ENCODE measurements at places on chromosomes 4 and X.

- no peak for DNase-seq
These were observed 45.6 kb downstream of the SH3RF1 start for GRCh38 chr4:169225058-169225751.

DNA sequence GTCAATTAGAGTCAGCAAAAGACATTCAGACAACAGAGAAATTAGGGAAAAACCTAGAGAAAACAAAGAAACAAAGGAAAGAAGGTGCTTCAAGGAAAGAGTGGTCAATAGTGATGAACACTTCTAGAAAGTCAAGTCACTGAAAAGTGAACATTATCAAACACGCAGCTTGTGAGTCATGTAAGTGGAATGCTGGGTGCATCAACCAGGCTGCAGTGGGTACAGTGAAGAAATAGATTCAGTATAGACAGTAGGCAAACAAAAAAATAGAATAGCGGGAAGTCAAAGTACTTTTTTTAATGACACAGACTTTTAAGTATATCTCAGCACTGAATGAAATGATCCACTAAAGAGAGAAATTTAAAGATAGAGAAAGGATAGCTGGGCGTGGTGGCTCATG is 245.8 kb downstream of the ARHGAP24 start:
- DNase-seq: no peak

- no peak for DNase-seq
These were observed 59.6 kb downstream of the STK32B start for GRCh38 chr4:5110901-5111300.

DNA sequence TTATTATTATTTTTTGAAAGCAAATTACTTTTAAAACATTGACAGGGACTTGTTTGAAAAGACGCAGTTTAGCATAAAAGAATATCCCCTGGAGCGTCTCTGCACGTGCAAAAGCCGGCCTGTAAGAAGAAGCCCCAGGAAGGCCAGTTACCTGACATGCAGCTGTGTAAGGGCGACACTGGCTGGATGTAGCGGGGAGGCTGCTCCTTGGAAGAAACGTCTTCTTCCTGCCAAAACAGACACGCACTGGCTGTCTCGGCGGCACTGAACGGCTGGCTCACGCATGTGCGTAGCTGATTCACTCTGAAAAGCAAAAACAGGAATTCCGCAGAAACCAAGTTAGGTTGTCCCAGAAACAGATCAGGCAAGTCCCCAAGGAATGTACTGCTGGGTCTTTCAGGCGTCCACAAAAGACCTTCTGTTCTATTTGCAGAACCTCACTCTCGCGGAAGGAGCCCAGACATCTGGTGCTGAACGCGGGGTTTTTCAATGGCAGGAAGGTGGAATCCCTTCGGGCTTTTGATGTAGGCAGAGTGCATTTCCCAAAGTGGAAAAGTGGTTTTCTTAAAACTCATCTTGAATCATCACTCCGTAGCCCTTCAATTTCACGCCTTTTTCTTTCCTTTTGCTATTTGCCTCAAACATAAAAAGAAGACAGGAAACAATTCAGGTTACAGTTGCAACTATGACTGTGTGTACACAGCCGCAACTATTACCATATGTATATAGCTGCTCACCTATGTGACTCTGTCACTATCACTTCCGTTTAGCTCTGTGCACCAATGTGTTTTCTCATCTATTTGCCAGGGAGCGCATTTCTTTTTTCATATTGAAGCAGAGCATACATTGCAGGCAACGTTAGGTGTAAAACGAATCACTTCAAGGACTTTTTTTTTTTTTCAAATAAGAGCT is 38.1 kb upstream of the ARSH start:
- no peak for DNase-seq

DNA sequence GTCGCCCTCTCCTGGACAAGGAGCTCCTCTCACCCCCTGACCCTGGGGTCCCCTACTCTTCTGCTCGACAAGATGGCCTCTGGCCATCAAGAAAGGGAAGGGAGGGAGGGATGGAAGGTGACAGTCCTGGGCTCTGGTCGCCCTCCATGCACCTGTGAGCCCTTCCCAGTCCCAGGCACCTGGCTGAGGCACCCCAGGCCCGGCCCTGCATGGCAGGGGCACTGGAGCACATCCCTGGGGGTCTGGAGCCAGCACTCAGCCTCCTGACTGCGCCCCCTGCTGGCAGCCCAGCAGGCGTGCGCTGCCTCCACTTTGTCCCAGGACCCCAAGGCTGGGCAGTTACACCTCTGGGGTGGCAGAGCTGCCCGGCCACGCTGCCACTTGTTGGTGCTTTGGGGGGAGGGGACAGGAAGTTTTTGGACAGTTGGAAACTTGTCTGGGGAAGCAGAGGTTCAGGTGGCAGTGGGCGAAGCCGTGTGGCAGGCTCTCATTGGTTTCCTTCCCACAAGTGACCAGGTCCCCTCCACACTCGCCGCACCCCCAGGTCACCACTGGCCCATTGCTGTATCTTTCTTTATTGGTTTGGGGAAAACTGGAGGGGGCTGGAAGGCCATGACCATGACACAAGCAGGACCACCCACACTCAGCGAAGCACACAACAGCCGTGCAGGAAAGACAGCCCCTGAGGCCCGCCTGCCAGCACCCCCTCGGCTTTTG is 4.3 kb downstream of the PNCK start:
- DNase-seq: peak; percentile 31

GRCh38 chrX:9278475-9279233 is 186.2 kb upstream of the TBL1X start:
- DNase-seq: no peak

GRCh38 chrX:118989886-118990285 is 15.5 kb downstream of the LONRF3 start:
- no peak for DNase-seq

DNA sequence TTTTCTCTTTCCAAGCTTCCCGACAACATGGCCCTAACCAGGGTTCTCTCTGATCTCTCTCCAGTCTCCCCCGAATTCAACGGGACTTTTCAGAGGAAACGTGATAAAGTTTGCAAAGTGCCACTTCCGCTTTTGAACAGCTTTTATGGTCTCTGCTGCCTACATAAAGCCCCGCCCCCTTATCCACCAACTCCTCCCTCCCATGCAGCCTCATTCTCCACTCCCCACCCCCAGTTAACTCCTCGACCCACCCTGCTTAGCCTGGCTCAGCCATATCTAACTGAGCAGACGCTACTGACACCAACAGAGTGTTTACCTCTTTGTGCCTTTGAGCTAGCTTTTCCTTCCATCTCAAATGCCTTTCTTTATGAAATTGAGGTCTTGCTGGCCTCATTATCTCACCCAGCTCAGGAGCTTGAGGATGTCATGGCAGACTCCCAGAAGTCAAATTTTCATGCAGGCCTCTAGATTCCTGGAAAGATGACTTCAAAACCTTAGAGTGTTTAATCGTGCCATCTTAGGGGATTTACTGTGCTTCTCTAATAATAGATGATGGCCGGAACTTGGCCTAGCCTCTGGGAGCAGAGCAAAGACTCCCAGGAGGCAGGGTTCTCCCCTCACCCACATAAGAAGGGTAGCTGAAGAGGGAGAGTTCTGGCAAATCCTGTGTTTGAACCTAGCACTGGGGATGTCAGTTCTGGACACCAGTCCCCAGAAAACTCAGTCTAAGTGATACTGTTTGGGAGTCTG is 606.0 kb downstream of the BCOR start:
- DNase-seq: no peak

DNA sequence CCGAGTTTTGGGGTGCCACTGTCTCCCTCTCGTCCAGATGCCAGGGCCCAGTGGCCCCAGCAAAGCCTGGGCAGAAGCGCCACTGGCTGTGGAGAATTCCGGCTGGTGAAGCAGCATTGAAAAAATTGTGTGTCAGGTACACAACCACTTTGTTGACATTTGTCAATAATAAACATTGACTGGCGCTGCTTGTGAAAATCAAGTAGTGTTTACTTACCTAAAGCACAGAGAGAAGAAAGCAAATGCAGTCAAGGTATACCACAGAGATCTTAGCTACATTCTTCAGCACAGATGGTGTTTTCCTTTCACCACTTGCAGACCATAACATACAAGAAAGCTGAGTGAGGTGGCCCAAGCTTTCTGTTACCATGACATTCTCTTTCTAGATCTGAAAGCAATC is 14.5 kb upstream of the SLC7A11 start:
- DNase-seq: no peak

GRCh38 chrX:68372665-68373064 is 60.6 kb downstream of the OPHN1 start:
- DNase-seq: no peak

GRCh38 chrX:139739138-139739537 is 31.2 kb upstream of the MCF2 start:
- DNase-seq: no peak

DNA sequence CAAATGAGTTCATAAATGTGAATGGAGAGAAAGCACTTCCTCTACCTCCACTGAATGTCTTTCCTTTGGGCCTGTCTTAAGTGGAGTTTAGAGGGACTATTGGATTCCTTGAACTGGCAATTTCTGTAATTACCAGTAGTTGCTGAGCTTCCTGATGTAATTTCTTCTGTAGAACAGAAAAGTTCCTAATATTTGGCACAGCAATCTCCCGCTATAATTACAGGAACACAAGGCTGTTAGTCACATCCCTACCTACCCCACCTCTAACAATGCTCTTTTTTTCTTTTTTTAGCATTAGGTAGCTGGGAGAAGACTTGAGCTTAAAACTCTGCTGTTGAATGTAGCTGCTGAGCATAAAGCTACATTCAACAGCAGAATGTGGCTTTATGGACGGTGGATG is 24.8 kb upstream of the RBPJ start:
- DNase-seq: no peak

- DNase-seq: no peak
These were observed at the start of gene RIPPLY1 for GRCh38 chrX:106903291-106903824. Gene RIPPLY1, minus strand, starts transcription at chrX:106903341. Its CDS starts 54 bp downstream, at chrX:106903287.

GRCh38 chr4:53432528-53433424 is 55.3 kb downstream of the FIP1L1 start:
- DNase-seq: no peak

DNA sequence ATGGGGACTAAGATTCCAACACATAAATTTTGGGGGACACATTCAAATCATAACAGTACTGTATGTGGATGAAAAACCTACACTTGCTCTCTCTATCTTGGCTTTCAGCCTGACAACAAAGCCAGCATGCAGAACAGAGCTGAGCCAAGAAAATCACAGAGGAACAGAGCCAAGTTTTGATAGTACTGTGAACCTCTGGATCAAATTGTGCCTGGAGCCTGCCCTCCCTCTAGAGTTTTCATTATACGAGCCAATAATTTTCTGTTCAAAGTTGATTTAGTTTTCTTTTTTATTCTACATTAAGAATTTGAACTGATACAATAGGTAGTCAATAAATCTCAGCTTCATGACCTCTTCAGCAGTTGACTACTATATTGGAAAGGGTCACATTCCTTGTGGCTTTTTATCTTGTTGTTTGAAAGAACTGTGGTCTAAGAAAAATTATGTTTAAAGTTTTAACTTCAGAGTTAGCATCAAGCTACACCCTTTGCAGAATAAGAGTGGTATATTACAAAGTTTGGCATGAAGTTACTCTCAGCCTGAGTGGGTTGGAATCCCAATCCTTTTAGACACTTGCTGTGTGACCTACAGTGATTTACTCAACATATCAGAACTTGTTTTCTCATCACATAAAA is 31.1 kb downstream of the GRID2 start:
- DNase-seq: no peak

GRCh38 chr4:185849664-185850550 is 37.9 kb upstream of the SORBS2 start:
- DNase-seq: no peak

- no peak for DNase-seq
These were observed 2.8 kb downstream of the RTL5 start for GRCh38 chrX:72128881-72129280.

DNA sequence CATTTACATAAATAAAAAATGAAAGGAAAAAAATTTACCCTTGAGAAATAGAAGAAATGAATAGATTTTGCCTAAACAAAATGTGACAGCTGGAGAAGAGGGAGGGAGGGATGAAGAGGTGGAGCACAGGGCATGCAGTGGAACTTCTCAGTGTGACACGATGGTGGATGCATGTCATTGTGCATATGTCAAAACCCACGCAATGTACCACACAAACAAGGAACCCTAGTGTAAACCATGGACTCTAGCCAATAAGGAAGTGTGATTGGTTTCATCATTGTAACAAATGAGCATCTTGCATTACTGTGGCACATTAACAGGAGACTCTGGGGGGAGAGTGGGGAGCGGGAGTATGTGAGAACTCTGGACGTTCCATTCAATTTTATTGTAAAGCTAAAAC is 58.6 kb downstream of the GATB start:
- DNase-seq: no peak
